ENCODE measurements at places on chromosomes 7 and 10. TPM values are rescaled to one million over a fixed set of nuclear protein-coding genes. Genes with fewer than 3 reads are reported as not detected.

- DNase-seq = no peak
Observed at GRCh38 chr10:120387326-120387725, 69.7 kb upstream of the PLPP4 start.

DNA sequence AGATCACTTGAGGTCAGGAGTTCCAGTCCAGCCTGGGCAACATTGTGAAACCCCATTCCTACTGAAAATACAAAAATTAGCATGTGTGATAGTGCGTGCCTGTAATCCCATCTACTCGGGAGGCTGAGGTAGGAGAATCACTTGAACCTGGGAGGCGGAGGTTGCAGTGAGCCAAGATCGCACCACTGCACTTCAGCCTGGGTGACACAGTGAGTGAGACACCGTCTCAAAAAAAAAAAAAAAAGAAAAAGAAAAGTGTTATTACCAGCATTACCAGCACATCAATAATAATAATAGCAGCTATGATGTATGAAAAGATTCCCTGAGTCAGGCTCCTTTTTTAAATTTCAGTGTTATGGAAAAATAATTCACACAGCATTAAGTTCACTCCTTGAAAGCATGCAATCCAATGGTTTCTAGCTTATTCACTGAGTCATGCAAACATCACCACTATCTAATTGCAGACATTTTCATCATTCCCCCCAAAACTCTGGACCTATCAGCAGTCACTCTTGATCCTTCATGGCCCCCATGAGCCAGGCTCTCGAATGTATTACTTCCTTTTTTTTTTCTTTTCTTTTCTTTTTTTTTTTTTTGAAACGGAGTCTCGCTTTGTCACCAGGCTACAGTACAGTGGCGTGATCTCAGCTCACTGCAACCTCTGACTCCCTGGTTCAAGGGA, 228.4 kb downstream of the FANK1 start:
- no peak for DNase-seq

GRCh38 chr10:14020037-14020664, 310.6 kb downstream of the FRMD4A start:
- no peak for DNase-seq

- DNase-seq = no peak
Observed at GRCh38 chr7:107931740-107932515, 40.9 kb downstream of the DLD start.

GRCh38 chr7:75915416-75916156, 631 bp downstream of the POR start:
- DNase-seq = no peak

Gene GNGT1
- total RNA-seq = not detected

Gene HGF
- 2.0 TPM for total RNA-seq

DNA sequence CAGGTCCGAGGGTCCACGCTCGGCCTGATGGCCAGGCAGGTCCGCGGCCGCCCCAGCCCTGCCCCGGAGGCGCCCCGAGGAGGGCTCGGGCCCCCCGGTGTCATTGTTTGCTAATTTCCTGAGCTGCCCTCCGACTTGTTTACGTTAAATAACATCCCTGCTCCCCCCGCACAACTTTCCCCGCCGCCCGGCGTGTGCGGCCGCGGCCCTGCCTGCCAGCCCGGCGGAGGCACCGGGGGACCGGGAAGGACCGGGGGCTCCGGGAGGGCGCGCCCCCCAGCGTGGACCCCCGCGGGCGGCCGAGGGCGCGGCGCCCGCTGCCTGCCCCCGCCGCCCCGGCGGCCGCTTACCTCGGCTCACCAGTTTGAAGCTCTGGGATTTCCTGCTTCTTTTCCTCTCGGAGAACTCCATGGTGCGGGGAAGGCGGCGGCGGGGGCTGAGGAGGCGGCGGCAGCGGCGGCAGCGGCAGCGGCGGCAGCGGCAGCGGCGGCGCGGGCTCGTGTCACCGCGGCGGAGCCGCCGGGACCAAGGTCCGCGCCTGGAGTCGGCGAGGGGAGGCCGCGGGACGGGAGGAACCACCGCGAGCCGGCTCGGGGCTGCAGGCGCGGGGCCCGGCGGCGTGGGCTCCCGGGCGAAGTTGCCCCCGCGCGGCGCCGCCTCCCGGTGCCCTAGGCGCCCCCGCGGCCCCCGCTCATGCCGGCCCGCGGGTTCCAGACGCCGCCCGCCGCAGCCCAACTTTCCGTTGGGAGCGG, 515 bp downstream of the BEND7 start:
- no peak for DNase-seq

Gene TMEM176B
- total RNA-seq = not detected

GRCh38 chr10:75137533-75138438, 26.3 kb downstream of the SAMD8 start:
- no peak for DNase-seq

Gene VWDE
- total RNA-seq = not detected

- DNase-seq = no peak
Observed at GRCh38 chr7:22861576-22861975, 38.9 kb upstream of the TOMM7 start.

DNA sequence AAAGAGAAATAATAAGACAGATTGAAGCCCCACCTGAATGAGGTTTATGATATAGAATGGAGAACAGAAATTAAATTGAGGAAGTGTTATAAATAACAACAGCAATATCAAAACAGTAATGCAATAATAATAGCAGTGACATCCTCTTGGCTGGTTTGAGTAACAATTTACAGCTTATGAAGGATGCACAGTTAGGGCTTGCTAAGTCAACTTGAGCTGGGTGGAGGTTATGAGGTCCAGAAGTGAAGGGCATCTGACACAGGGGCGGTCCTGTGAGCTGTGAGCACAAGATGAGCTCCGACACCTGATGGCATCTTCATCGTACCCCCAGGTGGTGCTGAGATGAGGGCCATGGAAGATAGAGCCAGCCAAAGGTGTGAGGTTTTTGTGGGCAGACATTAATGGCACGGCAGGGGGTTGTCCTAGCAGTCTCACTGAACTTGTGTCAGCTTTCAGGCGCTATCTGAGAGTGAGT, 30.5 kb downstream of the ARHGAP22 start:
- no peak for DNase-seq

- no peak for DNase-seq
Observed at GRCh38 chr7:37571806-37572205, 111.8 kb upstream of the GPR141 start.
